T-cell (primary cell): ENCODE measurements at places on chromosomes 7 and 10. TPM values are rescaled to one million over a fixed set of nuclear protein-coding genes. Genes with fewer than 3 reads are reported as not detected.

DNA sequence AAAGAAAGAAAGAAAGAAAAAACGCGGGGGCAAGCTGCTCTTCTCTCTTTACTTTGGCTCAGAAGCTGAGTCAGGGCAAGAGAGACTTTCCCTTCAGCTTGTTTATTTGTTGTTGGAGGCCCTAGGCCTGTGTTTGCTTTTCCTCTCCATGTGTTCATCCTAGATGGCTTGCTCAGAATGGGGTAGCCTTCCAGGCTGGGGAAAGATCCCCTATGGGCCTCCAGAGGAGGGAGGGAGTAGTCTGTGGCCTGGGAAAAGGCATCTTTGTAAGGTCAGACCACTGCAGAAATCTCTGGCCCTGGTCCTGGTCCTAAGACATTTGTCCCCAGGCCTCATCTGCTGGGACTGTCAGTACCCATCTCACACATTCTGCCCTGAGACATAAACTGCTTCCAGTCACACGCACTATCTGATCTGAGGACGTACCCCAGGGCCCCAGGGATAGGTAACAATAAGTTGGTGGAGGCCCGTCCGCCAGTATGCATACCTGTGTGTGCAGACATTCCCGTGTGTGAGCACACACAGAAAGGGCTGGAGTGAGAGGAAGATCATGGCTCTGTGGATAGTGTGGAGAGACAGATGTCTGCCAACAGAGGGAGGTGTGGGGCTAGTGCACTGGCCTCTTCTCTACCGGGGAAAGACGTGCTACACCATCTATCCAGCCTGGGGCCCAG lies 4.9 kb upstream of the SCD start:
- peak; percentile 17 for DNase-seq

- DNase-seq, result no peak
Measured at GRCh38 chr7:142091961-142092360, 19.6 kb upstream of the MGAM2 start.

GRCh38 chr7:98760201-98760651 lies 109.6 kb downstream of the TMEM130 start:
- no peak for DNase-seq

GRCh38 chr10:75015442-75015841 lies 96.0 kb upstream of the SAMD8 start:
- no peak for DNase-seq

DNA sequence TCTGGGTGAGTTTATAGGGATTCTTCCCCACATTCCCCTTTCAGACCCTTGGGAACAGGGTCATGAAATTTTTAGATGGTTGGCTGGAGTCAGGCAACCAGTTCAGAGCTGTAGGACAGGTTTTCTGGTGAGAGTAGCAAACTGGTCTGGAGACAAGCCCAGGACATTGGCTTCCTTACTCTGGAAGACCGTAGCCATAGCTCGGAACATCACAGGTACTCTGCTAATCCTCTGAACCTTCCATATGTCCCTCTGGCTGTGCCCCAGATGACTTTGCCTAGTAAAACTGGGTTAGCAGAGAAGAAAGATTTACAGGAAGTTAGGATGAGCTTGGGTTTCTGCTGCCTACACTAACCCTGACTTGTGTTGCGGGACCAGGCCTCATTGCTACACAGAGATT lies 104.5 kb upstream of the MKLN1 start:
- DNase-seq, result no peak

DNA sequence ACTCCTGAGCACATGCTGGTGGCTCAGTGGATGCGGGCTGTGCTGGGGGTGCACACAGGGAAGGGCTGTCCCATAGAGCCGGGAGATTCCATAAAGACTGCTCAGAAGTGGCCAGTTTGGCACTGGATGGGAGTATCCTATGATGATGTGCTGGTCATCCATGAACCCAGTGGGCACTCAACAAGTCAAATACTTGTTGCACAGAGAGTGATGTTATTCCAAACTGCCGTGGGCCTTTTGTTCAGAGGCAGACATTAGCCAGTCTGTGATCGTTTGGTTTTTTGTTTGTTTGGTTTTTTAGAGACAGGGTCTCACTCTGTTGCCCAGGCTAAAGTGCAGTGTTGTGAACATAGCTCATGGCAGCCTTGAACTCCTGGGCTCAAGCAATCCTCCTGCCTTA lies 30.9 kb upstream of the SAMD8 start:
- no peak for DNase-seq

SCRN1 gene
- total RNA-seq, result 12.5 TPM

DNA sequence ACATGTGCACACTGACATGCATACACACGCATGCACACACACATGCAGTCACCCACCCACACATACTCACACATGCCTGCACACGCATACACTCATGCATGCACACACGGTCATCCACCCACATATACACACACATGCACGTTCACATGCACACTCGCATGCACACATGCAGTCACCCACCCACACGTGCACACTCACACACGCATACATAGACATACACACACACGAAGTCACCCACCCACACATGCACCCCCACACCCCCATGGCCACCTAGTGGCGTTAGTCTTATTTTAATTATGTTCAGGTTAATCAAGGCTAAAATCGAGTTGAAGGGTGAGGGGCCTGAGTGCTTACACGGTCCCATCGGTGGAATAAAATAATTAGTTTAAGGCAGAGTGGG lies 96.8 kb downstream of the DNAJB6 start:
- DNase-seq, result no peak

EPHB6 gene
- total RNA-seq, result 38.6 TPM

DNA sequence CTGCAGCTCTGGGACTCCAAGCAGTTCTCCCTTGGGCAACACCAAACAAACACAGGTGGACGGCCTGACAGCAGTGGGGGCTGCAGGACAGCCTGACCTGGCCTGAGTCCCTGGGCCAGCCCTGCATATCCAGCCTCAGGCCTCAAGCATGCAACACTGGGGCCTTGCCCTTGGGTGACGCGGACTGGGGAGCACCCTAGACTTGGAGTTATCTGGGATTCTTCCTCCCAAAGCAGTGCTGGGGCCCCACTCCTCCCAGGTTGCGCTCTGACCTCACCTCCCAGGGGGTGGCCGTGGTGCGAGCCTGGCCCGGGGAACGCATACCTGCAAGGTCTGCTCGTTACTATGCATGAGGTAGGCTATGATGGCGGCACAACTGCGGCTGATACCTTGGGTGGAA lies 6.2 kb upstream of the TMEM120A start:
- DNase-seq, result no peak

GRCh38 chr10:90723416-90724068 lies 134.3 kb downstream of the HTR7 start:
- DNase-seq, result no peak

GRCh38 chr7:100685631-100686145 lies 8.4 kb downstream of the GIGYF1 start:
- DNase-seq, result no peak

DNA sequence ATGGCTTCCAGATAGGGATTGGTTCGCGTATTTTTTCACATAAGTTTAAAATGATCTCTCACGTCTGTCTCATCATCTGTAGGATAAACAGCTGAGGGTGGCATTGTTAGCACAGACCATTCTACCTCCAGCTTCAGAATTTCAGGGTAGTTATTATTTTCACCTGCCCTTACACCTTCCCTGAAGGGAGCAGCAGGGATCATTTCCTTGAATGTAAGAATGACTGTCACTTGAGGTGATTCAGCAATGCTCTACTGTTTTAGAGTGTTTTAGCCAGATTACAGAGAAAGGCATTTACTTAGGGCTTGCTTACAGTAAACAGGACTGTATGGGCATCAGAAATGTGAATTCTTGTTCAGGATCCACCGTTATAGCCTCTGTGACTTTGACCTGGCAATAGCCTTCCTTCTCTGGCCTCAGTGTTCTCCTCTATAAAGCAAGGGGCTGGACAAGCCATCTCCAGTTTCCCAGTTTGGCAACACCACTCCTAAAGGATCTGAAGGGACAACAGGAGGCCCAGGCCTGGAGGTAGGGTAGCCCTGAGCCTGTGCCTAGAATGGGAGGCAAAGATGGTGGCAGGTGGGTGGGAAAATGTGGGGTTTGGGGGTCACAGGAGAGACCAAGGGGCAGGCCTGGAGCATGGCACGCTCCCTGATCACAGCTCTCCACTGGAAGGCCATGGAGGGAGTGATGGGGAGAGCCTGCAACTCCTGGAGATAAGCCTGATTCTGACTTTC lies 1.2 kb upstream of the IGFBP1 start:
- no peak for DNase-seq

DNA sequence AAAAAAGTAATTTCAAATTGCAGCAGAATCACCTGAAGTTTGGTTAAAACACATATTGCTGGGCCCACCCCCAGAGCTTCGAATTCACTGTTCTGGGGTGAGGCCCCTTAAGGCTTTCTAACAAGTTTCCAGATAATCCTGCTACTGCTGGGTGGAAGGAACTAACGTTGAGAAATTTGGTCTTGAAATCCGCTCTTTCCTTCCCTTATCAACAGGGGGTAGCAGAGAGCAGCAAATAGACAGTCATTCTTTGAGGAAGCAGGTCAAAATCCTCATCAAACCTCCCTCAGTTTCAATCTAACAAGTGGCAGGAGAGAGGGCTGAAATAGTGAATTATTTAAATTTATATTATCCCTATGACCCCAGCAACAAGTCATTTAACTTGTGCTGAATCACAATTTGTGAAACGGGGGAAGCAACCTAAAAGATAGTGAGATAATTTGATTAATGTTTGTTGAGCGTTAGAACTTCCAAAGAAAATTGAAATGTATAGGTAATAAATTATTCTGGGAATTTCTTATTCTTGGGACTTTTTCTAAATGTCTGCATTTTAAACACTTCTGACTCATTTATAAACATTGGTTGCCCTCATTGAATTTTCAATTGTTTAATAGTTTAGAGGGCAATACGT lies 21.7 kb upstream of the MALSU1 start:
- DNase-seq, result no peak

ANLN gene
- total RNA-seq, result 1.1 TPM

SLC16A12 gene
- not detected for total RNA-seq

GRCh38 chr7:120960714-120961113 lies 10.1 kb downstream of the ING3 start:
- DNase-seq, result no peak

GRCh38 chr7:37372750-37373149 lies 75.9 kb downstream of the ELMO1 start:
- DNase-seq, result no peak

DNA sequence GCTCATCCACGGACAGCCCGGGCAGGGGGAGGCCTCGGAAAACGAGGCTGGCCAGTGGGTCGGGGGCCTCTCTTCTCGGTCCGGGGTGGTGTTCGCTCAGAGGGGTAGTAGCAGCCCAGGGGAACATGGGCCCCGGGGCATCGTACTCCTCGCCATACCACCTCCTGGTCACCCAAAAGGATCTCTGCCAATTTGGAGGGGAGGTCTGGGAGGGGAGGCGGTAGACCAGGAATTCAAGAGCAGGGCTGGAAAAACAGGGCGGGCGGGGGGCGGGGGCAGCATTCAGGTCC lies 67.4 kb downstream of the SLC29A4 start:
- no peak for DNase-seq

ADAMTS14 gene
- total RNA-seq, result 0.09 TPM

DNA sequence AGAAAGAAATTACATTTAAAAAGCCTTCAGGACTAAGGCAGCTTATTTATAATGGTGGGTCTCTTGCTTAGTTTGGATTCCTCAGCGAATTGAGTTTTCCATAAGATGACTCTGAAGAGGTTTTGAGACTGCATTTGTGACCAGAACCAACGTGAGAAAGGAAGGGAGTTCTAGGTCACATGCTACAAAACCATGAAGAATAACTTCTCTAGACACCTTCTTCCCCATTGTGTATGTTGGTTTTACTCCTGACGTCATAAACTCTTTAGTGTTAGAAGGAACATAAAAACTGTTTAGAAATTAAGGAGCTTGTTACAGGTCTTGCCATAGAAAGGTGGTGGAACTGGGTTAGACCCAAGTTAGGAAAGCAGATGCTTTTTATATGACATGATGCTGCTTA lies 11.1 kb downstream of the PTPN12 start:
- no peak for DNase-seq

GRCh38 chr7:128405471-128406313 lies 4.1 kb downstream of the IMPDH1 start:
- DNase-seq, result peak; percentile 15

LIPF gene
- total RNA-seq, result not detected

DNA sequence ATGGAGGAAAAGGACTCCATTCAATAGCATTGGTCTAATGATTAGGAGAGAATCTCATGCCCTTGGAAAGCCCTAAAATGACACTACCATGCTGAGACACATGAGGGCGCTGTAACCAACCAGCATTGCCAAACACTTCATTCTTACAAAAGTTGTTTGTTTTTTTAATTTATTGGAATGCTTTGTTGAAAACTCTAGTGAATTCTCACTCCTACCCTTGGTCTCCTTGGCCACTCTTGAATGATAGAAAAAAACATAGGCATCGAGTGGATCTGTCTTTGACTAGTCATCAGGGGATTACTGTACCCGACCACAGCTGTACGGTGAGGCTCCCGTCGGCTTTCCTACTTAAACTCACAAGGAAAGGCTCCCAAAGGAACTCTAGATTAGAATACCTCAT lies 29.3 kb upstream of the ADD3 start:
- DNase-seq, result peak; percentile 53

GRCh38 chr7:36961097-36961496 lies 236.8 kb upstream of the AOAH start:
- no peak for DNase-seq

- no peak for DNase-seq
Measured at GRCh38 chr10:3104251-3104918, 37.0 kb downstream of the PFKP start.

DNA sequence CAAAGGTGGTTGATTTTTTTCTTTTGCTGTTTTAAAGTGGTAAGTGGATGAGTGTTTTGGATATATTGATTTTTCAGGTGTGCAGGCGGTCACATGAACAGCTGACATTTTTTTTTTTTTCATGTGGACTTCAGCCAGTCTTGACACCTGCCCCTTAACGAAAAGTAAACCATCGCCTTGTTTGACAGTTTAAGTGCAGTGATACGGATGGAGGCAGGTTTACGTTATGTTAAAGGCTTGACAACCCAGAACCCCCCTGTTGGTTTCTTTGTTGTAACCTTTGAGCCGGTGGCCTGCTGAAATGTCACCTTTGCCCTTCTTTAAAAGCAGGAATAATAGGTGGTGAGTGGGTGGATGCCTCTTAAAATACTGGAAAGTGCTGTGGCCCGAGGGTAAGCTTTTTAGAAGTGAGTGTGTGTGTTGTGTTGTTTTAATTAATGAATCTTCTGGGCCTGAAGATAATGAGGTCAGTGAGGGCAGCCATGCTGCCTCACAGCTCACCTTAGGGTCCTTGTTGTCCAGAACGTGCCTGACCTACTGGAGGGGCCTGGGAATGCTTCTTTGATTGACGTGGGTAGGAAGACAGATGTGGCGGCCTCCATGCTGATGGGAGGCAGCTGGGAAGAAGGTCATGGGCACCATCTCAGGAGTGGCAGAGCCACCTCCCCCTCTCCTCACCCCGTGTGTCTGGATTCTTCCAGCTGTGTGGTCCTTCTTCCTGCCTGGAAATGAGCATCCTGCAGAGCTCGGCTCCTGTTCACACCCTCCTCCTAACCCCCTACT lies 69.8 kb downstream of the TCF7L2 start:
- DNase-seq, result no peak
